ENCODE measurements at places on chromosomes 2 and 18.

GRCh38 chr2:129777146-129777545 is 202.3 kb upstream of the RAB6C start:
- no peak for DNase-seq

DNA sequence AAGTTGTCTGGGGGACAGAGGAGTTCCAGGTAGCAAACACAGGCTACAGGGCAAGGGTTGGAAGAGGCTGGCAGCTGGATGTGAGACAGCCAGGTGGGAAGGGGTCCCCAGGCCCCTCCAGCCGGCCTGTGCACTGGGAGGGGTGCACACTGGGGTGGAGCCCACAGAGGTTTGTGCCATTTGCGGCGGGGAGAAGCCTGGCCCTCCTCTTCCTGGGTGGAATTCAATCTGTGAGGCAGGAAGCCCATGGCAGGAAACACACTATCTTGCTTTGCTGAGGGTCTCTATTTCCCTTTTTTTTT is 63.3 kb downstream of the PXDN start:
- no peak for DNase-seq

DNA sequence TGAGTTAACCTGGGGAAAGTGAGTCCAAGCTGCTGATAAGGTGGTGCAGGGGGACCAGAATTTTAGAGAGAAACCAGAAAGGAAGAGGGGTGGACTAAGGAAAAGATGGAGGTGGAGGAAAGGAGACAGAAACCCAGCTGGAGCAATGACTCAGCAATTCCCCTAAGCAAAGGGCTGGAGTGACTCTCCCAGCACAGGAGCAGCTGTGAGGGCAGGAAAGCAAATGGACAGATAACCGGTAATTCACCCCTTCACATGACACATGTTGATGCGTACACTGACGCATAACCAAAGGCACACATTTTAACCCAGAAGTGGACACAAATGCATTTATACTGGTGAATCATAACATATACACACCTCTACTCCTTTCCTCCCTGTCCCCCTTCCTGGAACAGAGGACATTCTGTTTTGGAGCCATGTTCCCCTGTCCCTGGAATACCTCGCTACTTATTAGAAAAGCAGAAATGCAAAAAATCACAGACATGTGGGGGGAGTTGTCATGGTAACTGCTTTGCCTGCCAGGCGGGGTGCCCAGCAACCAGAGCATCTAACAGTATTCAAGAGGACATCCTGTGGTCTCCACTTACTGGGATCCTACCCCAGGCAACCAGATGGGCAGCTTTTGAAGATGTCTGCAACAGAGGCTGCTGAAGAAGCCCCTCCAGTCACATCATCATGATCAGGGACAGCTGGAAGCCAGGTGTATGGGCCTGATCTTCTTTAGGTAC is 4.7 kb downstream of the CDK5R2 start:
- peak; percentile 45 for DNase-seq

DNA sequence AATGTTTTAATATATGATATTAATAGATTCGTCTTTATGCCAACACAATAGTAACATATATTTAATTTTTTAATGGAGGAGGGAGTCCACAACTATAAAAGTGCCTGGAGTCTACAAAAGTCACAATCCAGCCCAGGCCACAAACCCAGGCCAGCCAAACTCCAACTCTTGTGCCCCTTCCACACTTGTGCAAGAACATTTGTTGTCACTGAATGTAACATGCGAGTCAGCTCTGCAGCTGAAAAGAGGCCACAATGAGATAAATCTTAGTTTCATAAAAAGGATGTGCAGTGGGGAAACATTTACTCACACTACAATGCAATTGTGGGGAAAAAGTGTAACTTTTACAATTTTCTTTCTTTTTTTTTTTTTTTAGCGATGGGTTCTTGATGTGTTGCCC is 110.8 kb downstream of the MCFD2 start:
- DNase-seq = no peak

- no peak for DNase-seq
Observed at GRCh38 chr2:126733795-126734194, 77.8 kb downstream of the GYPC start.

GRCh38 chr2:14861181-14861580 is 228.7 kb downstream of the LRATD1 start:
- no peak for DNase-seq

GRCh38 chr2:218010140-218010983 is 7.6 kb upstream of the TNS1 start:
- DNase-seq = peak; percentile 52

DNA sequence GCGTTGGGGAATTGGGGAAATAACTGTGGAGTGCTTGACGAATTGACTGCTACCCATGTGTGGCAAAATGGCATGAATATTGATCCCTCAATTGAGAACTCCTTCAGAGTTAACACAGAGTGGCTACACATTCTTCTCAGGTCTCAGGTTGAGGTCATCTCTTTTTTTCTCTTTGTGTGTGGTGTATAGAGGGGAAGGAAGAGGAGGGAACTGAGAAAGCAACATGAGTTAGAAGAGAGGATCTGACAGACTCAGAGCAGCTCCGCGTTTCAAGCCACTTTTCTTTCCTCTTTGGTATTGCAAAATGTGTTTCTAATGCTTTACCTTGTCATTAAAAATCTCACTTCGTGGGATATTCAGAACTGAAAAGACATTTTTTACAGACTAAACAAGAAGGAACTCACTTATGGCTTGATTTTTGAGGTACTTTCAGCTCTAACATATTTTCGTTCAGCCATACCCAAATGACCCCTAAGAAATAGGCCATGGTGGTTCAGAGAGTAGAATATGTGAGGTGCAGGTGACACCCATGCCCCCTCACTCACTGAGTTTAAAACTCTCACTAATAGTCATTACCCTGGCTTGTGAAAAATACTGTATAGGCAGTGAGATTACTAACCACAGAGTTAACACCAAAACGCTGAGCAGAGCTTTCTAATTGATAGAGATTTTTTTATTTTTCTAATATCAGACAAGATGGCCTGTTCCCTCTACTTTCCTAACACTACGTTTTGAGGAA is 22.5 kb downstream of the STAT4 start:
- no peak for DNase-seq

GRCh38 chr2:99470957-99471356 is 18.9 kb downstream of the REV1 start:
- no peak for DNase-seq

DNA sequence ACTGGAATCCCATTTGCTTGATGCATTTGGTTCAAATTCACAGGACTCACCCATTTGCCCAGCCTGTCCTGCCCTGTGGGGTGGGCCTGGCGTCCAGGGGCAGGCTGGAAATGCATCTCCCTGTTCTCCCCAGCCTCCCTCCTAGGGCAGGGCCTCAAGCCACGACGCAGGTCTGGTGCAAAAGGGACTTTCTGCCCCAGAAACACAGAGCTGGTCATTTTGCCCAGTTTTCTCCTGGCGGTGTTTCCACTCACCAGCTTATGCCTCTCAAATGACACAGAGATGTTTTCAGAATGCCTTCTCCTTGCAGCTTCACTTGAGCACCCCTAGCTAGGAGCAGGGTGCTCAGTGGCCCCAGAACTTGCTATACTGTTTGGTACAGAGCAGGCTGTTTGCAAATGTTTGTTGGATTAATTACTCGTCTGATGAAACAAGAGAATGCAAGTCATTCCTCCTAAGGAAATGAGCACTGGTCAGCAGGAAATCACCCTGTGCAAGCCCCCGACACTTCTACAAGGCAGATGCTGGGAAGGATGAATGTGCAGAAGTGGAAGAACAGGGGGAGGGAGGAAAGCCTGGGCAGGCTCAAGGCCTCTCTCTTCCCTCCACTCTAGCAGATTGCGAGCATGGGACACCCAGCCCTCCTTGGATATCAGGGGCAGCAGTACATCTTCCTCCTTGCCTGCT is 164.3 kb upstream of the APCDD1 start:
- peak; percentile 27 for DNase-seq

- no peak for DNase-seq
Observed at GRCh38 chr2:189553504-189554088, 27.0 kb downstream of the SLC40A1 start.

GRCh38 chr2:120904379-120904778 is 168.7 kb downstream of the GLI2 start:
- no peak for DNase-seq

Data from ELF-1 (cell line).